ENCODE measurements at places on chromosomes 13 and 19.

GRCh38 chr19:29515706-29516357, 10.0 kb upstream of the VSTM2B start:
- DNase-seq: no peak

- DNase-seq: no peak
Measured at GRCh38 chr13:39655041-39655568, 357 bp upstream of the COG6 start.

GRCh38 chr13:32205431-32206096, 109.6 kb downstream of the ZAR1L start:
- DNase-seq: no peak

- no peak for DNase-seq
Measured at GRCh38 chr19:5042556-5042955, 73.6 kb downstream of the KDM4B start.

GRCh38 chr13:106373304-106373988, 162.0 kb downstream of the EFNB2 start:
- DNase-seq: no peak

DNA sequence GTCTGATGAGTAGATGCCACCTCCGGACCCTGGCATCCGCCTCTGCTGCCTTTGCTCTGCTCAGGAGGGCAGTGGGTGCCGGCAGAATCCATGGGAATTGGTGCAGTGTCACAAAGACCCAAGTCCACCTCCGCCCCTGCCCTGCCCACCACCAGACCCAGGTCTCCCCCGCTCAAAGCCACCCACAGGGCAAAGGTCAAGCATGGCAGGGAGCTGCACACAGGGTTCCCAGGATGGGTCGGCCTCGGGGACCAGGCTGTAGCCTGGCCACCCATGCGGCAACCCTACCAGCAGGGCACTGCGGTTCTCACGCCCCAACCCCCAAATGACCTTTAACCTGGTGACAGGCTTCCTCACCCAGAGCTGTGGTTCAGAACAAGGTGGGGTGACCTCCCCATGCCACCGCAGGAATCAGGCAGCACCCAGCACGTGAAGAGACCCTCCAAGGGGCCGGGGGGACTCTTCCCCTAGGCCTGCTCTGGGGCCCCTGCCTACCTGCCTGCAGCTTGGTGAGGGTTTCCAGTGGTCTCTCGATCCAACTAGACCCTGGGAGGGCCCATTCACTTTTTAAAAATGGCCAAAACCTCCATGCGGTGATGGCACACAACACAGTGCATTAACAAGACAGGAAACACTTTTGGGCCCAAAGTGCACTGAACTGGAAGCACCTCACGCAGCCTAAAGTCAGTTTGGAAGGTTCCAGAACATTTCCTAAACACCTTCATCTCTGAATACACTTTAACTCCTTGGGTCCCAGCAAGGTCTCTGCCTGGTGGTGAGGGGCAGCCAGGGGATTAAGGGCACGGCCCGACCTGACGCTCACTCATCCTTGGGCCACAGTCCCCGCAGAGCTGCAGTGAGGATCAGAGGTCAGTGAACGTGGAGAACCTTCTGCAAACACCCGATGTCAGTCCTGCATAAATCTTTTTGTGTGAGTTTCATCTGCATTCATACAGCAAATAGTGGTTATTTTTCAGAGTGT, 11.0 kb downstream of the GAS6 start:
- no peak for DNase-seq

DNA sequence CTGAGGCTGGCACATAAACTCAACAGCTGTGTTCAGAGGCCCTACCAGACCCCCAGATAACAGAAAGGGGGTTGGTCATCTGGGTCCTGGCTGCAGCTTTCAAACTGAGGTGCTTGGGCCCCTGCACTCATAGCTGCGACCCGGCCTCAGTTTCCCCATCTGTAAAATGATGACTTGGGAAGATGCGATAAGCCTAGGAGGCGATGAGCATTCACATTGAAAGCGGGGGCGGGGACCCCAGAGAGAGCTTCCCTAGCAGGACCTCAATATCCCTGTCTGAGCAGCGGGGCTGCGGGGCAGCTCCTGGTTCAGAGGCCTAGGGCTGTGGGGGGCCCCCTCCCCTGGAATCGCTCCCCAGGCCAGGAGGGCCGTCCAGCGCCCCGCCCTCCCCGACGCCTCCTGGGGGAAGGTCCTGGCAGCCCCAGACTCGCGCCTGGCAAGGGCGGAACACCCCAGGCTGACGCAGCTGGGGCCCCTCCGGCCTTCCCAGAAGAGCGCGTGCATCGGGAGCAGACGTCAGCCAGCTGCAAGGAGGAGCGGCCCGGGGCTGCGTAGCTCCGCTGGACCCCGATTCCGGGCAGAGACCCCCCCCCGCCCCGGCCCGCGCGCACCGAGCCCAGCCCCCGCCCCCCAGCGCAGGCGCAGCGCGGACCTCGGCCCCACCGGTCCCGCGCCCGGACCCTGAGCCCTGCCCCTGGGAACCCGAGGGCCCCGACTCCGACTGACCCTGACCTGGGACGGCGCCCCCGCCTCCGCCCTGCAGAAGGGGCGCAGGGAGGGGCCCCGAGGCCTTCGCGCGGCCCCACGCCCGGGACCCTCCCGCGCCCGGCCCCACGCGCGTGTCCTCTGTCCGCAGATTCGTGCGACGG, 3.5 kb downstream of the FSTL3 start:
- DNase-seq: peak; percentile 48

DNA sequence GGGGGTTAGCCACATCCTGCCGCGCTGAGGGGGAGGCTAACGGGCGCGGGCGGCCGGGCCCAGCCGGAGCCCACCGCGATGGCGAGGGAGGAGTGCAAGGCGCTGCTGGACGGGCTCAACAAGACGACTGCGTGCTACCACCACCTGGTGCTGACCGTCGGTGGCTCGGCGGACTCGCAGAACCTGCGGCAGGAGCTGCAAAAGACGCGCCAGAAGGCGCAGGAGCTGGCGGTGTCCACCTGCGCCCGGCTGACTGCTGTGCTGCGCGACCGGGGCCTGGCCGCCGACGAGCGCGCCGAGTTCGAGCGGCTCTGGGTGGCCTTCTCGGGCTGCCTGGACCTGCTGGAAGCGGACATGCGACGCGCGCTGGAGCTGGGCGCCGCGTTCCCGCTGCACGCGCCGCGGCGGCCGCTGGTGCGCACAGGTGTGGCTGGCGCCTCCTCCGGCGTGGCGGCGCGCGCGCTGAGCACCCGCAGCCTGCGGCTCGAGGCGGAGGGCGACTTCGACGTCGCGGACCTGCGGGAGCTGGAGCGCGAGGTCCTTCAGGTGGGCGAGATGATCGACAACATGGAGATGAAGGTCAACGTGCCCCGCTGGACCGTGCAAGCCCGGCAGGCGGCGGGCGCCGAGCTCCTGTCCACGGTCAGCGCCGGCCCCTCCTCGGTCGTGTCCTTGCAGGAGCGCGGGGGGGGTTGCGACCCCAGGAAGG, 692 bp downstream of the RGS9BP start:
- DNase-seq: peak; percentile 53

DNA sequence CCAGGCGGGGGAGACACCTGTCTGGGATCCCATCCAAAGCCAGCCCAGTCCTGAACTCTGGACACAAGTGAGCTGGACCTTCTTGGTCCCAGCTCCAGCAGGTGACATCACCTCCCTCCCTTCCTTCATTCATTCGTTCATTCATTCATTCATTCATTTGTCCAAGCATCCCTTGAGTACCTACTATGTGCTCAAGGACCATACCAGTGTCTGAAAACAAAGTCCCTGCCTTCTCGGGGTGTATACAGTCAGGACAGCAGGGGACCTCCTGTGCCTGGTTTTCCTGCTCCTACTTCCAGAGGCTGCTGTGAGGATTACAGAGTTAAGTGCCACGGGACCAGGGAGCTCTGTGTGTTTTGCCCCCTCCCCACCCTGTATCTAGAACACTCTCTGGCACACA, 14.0 kb downstream of the ACER1 start:
- DNase-seq: no peak

DNA sequence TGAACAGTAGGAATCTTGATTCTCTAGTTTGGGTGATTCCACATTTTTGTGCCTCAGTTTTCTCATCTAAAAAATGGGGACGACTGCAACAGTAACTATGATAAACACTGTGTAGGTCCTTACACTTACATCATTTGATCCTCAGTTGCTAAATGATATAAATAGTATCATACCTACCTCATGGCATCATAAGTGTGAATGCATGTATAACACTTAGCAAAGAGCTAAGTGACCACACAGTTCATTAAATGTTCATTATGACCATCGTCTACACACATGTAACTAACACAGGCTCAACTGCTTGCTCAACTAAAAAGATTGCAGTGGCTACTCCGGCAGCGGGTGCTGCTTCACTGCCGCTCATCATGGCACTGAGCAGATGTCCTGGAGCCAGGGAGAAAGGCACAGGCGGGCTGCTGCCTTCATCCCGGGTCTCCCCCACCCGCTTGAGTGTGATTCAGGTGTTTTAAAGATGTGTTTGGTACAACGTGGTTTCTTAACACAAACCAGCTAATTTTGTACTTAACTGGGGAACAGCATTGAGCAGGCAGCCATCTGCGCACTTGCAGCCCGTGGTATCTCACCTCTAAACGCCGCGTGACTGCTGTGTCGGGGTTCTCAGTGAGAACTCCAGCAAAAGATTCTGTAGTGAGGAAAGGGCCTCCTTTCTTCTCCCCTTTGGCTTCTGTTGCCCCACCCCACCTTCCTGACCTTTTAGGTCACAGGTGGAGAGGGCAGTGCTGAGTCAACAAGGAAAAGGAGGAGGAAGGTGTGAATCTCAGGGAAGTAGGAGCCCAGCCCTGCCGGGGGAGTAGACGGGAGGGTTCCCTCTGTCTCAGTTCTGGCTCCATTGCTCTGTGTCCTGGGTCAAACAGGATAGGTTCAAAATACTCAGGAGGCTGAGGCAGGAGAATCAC, 11.7 kb upstream of the ACTN4 start:
- no peak for DNase-seq

GRCh38 chr13:28337166-28338005, 157.5 kb downstream of the FLT1 start:
- DNase-seq: no peak

- no peak for DNase-seq
Measured at GRCh38 chr13:99960663-99961311, 10.8 kb downstream of the ZIC5 start.

- no peak for DNase-seq
Measured at GRCh38 chr13:109668433-109669233, 117.8 kb downstream of the IRS2 start.

DNA sequence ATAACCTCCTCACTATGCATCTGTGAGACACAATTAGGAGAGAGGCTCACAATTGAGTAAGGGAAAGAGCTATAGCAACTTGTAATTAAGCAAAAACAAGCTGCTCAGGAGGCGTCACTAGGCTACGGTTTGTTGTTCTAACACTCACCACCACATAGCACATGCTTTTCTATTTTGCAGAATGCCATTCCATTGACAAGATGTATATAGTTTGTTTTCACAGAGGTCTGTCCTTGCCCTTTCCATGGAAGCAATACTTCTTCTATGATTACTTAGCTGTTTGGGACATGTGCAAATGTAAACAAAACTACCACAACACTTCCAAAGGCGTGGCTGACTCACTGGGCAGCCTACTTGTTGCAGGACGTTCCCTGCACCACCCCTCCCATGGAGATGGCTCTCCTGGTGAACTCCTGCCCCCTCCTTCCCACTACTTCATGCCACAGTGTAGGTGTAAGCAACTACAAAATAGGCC, 33.9 kb upstream of the FAM216B start:
- no peak for DNase-seq

All from activated T-cell treated with anti-CD3 and anti-CD28 coated beads, Interleukin-2, amount 50 U/mL, for 48 hours (primary cell).